ENCODE measurements at places on chromosomes 2 and 18.

DNA sequence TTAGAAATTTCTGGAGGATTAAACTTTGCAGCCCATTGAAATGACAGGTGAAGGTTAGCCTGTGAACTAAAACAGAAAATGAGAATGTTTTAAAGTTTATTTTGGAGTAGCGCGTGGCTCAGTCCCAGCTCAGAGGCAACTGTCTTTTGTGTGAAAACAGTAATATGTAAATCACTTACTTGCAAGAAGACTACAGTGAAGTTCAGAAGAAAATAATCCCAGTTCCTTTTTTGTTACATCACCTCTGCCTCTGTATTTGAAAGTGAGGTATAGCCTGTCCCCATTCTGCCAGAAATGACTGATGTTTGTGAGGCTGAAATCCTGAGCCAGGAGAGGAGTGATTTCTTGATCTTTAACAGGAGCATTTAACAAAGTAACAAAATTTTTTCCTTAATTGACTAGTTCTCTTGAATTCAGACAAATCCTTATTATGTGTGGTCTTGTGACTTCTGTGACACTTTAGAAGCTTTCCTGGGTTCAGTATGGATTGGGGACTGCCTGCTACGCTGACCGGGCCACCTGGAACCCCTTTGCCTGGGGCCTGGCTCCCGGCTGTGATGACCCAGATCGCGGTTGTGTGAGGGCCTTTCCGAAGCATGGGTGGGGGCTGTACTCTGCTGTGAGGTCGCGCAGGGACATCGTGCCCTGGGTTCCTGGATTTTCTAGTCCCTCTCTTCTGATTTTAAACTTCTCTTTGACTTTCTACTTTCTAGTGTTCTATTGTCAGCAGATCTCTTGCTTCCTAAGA, 24.3 kb downstream of the TRAPPC12 start:
- DNase-seq, result no peak

GRCh38 chr2:186486651-186487647, 889 bp downstream of the ZC3H15 start:
- no peak for DNase-seq

GRCh38 chr18:80245781-80246444, 1.4 kb downstream of the PARD6G start:
- DNase-seq, result no peak

DNA sequence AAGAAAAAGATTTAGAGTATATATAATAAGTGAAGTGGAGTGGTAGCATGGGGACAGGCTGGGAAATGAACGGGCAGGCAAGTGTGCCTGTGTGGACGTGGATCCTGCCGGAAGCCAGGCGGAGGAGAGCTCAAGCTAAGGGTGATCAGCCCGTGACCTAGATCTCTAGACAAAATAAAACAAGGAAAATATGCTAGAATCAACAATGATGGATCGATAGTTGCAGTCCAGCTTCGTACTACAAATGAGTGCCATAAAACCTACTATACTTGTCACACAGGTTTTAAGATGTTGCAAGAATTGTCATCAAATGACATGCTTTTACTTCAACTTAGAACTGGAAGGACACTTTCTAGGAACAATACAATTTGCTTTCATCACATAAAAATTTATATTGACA, 8.5 kb downstream of the EIF2AK2 start:
- DNase-seq, result no peak

DNA sequence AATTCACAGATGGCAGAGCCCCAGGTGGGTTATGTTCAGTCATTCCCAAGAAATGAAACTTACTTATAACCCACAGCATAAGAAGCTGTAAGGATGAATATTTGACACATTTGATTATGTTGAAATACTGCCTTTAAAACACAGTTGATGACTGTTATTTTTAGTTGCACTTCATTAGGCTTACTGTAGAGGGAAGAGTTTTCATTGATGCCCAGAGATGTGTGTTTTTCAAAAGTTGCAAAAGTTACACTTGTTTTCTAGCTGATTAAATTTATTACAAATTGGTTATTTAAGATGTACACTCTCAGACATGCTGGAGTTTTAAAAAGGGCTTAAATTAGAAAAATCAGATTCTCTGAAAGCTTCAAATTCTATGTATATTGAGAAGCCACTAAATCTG, 506.1 kb downstream of the PARD3B start:
- DNase-seq, result no peak

DNA sequence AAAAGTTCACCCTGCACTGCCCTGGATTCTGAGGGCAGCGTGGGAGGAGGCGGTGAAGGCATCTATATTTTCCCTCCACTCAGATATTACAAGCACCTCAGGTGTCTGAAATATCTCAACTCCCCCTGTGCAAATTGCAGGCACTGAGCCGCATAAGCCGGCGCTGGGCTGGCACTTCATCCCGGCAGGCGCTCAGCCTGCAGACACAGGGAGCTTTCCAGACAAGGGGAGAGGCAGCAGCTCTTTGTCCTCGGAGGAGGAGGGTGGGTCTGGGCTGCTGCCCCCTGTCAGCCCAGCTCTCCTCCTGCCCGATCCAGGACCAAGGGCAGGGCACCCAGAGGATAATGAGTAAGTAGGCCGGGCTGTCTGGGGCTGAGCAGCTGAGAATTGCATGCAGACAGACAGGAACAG, 189.3 kb upstream of the MYT1L start:
- DNase-seq, result no peak

DNA sequence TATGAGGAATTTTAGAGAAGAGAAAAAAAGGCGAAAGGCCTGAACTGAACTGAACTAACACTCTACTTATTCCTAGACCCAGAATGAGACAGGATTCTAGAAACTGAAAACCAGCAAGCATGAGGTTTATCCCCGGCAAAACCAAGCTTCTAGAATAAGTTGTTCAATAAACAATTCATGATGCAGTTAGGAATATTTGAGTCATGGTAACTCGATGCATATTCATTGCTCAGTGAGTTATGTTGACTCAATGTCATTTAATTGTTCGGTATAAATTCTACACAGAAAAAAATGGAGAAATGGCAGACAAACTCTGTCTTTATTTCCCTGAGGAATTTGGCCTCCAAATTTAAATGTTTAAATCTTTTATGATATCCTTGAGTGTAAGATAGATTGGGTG, 321.5 kb downstream of the SATB2 start:
- DNase-seq, result no peak

GRCh38 chr2:159736048-159736447, 23.7 kb downstream of the MARCHF7 start:
- no peak for DNase-seq

All from head of caudate nucleus (tissue), 42 donors.